ENCODE measurements at places on chromosomes 5 and 9.

- no peak for DNase-seq
Observed at GRCh38 chr9:136095070-136096058, at the start of gene NACC2. TSS of gene NACC2 (minus strand) at chr9:136095289. CDS start at chr9:136050521, 44,768 bp downstream.

DNA sequence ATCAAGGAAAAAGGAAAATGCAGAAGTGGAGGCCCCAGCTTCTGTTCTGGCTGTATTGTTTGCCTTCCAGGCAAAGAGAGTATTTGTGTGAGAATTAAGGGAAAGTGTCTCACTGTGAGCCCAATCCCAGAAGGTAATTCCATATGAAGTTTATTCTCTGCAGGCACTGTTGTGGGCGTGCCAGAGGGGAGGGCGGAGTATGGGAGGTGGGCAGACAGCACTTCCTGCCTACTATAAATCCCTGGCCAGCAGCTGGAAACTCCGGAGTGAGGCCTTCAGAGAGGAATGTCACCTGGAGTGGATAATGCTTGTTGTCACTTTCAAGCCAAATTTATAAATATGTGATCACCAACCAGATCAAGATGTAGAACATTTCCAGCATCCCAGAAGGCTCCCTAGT, 209.5 kb downstream of the ARHGAP26 start:
- DNase-seq, result no peak

DNA sequence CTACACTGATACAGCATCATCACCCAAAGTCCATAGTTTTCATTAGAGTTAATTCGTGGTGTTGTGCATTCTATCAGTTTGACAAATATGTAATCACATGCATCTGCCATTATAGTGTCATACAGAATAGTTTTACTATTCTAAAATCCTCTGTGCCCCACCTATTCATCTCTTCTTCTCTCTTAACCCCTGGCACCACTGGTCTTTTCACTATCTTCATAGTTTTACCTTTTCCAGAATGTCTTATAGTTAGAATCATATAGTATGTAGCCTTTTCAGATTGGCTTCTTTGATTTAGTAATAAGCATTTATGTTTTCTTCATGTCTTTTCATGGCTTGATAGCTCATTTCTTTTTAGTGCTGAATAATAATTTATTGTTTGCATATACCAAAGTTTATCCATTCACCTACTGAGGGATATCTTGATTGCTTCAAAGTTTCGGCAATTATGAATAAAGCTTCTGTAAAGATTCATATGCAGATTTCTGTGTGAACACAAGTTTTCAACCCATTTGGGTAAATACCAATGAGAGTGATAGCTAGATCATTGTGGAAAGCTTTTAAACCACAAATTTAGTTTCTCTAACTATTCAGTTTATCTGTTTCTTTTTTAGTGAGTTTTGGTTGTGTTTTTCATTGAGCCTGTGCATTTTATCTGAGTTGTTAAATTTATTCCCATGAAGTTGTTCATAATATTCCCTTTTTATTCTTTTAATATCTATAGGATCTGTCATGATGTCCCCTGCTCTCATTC, 84.9 kb downstream of the RALGPS1 start:
- DNase-seq, result no peak

DNA sequence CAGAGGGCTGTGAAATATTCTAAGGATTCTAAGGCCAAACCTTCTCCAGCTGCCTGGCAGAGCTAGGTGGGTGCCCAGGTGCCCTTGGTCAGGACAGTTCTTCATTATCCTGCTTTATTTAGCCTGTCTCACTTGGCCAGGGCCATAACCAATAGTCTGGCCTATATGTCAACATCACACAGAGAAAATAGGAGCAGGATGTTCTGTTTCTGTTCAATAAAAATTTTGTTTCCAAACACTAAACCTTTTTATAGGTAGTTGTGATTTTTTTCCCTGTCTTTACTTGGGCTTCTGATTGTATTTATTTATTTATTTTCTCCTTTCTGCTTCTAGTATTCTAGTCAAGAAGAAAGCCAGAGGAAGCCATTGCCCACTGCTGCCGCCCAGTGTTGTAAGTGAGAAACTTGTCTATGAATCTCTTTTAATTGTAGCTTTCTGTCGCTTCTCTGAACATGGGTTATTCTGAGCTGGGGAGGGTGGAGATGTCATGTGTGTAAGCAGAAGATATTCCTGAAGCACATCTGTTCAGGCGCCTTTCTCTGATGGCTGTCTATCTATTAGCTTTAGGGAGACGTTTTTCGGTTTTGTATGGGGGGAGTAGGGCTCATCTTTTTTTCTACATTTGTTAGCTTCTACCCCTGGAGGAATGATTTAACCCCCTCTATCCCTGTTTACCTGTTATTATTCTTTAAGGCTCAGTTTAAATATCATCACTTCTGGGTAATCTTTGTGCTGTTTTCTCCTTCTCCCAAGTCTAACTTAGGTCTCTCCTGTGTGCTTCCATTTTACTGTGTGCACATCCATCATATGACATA, 97.1 kb downstream of the UNC13B start:
- peak; percentile 14 for DNase-seq

- no peak for DNase-seq
Observed at GRCh38 chr9:94944626-94945025, 218.1 kb downstream of the AOPEP start.

- DNase-seq, result no peak
Observed at GRCh38 chr9:136222906-136223285, 18.0 kb upstream of the LHX3 start.

DNA sequence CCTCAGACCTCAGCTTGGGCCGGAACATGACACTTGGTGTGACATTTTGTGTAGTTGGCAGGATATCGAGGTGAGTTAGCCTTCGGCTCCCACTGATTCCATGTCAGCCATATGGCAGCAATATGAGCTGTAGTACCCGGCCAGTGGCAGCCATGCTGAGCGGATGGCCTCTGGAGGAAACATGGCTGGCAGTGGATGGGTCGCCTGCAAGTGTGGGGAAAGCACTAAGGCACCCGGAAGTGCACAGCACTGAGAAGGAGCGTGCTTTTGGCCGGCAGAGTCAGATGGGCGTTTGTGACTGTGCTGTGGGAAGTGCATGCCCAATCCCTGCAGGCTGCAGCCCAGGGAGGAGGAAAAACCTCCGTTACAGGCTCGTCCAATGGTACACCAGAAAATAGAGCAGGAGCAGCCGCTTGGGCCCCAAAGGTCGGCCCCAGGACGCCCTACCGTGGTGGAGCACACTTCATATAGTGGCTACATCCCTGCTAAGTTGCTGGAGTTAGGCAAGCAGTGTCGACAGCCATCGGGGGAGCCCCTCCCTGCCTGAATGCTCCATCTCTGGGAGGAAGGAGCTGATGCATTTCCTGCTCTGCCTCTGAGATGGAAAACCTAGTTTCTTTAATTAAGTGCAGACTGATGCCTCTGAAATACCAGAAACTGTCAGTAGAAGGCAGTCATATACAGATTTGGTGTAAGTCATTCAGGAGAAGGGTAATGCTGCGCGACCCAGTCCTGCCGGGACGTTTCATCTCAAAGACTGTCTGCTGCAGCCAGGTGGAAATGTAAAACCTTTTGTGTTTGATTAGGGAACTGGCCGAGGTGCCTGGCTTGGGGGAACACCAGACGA, 2185.8 kb upstream of the ACO1 start:
- no peak for DNase-seq

GRCh38 chr5:150508828-150509227, 897 bp downstream of the NDST1 start:
- no peak for DNase-seq

- DNase-seq, result no peak
Observed at GRCh38 chr9:1173993-1174392, 123.8 kb downstream of the DMRT2 start.

- DNase-seq, result no peak
Observed at GRCh38 chr5:180047667-180048066, 23.9 kb downstream of the RNF130 start.

GRCh38 chr9:37066139-37066725, 32.2 kb upstream of the PAX5 start:
- DNase-seq, result no peak

GRCh38 chr5:84718377-84718776, 333.7 kb upstream of the EDIL3 start:
- no peak for DNase-seq

DNA sequence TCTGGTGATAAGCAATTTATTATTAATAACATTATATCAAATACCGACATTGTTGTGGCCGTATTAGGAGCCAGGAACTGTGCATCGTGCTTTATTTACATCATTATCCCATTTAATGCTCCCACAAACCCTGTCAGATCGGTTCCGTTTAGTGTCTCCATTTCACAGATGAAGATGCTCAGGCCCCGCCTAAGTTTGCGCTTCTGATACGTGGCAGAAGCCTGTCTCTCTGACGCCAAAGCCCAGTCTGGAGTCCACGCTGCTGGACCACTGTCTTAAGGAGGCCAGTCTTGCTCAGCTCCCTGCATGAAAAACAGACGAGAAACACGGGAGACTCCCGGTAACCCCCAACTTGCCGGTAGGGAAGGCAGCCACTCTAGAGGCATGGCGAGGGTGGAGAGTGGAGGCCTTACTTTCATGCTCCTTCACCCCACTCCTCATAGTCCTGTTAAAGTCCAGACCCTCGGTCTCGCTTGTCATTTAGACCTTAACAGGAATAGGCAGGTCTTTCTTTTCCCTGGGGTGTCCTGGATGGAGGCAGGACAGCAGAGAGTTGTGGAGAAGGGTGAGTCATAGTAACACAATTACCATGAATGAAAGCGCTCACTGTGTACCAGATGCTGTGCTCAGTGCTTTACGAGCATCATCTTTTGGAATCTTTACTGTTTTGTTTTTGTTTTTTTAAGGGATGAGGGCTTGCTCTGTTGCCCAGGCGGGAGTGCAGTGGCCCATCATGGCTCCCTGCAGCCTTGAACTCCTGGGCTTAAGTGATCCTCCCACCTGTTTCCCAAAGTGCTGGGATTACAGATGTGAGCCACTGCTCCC, 872 bp downstream of the TXNDC15 start:
- DNase-seq, result no peak

DNA sequence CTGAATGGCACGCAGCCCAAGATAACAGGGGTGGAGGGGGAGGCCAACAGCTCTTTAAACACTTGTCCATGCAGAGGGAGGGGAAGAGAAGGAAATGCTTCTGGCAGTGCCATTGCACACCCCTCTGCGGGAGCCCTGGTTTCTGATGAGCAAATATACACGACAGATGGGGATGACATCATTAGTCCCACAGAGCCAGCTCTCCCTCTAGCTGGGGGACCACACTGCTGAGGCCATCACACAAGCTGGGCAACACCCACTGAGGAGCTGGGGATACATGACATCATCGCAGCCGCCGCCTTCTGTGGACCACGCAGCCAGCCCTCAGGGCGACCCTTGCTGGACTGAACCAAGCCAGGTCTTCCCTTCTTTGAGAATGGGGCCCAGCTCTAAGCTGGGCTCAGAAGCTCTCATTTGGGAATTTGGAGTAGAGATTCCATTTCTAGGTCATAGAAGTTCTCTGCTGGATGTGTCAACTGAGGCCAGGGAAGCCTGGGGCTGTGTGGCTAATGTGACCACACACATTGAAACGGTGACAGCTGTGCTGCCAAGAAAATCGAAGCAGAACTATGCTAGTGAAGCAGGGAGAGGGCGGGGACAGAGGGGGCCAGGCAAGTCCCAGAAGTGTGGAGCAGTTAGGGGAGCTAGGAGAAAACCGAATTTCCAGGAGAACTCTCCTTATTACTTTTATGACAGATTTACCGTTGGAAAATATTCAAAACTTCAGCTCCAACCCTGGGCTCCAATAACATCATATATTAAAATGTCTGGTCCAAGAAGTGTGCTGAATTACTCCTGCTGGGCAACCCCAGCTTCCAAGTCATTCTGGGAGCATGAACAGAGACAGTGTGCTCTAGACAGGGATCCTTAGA, 79.5 kb downstream of the PRRT1B start:
- no peak for DNase-seq

GRCh38 chr5:34618371-34619065, 37.6 kb upstream of the RAI14 start:
- no peak for DNase-seq

GRCh38 chr5:168443533-168443932, 42.7 kb upstream of the RARS1 start:
- no peak for DNase-seq

DNA sequence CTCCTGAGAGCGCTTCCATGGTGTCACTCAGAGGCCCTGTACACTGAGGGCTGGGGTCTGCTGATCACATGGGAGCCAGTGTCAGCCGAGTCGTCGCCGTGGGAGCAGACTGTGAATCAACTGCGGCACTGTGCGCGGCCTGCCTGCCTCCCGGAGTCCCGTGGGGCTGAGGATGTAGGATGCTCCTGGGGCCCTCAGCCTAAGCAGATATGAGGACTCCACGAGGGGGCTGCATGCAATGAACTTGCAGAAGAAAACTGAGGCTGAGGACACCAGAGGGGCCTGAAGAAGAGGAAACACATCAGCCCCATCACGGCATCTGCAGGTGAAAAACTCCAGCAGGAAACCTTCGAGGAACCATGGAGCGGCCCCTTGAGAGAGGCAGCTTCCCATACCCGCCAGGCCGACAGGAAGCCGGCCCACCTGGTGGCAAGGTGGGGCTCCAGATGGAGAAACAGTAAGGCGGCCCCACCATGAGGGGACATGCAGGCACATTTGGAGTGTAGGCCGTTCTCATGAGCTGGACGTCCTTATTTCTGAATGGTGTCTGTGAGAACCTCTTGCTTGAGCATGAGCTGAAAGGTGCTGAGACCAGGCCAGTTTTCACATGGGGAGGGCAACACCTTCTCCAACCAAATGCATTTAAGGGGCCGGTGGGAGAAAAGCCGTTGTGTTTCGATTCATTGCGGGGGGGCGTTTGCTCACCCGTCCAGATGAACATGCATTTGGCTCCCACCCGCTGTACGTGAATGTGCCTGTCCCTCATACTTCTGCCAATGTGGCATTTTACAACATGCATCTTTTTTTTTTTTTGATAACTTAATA, 35.2 kb upstream of the ADAMTS2 start:
- DNase-seq, result no peak

GRCh38 chr9:5593904-5594303, 35.0 kb upstream of the RIC1 start:
- no peak for DNase-seq

- DNase-seq, result peak; percentile 41
Observed at GRCh38 chr5:135488727-135489465, 36.7 kb upstream of the TIFAB start.

GRCh38 chr5:115180165-115180709, 10.5 kb upstream of the TRIM36 start:
- DNase-seq, result no peak

- DNase-seq, result no peak
Observed at GRCh38 chr9:84655447-84655846, 14.1 kb upstream of the NTRK2 start.

DNA sequence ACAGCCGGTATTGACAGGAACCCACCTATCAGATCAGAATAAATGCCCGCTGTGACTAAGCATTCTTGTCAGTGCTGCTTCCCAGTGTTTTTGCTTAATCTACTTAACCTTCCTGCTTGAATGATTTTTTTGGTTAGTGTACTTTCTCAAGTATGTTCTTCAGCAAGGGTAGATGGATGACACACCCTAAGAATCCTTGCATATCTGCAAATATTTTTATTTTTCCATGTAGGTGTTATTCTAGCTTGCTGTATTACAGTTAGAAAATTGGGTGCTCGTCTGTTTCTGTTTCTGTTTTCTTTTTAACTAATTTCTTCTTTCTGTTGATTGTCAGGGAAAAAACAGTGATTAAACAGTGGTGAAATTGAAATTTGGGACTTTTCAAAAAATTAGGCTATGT, 64.5 kb downstream of the SEC61B start:
- no peak for DNase-seq
